Vagina (tissue), 2 donors: ENCODE measurements at places on chromosomes 13 and 19.

DNA sequence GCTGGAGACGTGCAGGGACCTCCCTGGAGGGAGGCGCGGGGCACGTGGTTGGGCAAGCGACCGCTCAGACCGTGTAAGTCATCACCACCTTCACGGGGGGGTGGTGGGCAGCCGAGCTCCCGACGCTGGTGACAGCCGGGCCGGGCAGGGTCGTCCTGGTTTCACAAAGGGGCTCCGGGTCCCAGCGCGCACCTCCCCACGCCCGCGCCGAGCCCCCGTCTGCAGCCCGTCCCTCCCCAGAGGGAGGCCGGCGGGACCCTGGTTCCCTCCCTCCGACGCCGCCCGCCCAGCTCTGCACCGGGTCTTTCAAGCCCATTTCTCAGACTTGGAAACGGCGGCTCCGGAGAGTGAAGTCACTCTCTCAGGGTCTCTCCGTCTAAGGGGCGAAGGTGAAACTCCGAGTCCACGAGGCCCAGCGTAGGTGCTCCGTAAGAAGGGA lies 729 bp upstream of the ARID3A start:
- no peak for DNase-seq

- no peak for DNase-seq
These were observed 124.4 kb downstream of the RNF17 start for GRCh38 chr13:24888291-24888931.

DNA sequence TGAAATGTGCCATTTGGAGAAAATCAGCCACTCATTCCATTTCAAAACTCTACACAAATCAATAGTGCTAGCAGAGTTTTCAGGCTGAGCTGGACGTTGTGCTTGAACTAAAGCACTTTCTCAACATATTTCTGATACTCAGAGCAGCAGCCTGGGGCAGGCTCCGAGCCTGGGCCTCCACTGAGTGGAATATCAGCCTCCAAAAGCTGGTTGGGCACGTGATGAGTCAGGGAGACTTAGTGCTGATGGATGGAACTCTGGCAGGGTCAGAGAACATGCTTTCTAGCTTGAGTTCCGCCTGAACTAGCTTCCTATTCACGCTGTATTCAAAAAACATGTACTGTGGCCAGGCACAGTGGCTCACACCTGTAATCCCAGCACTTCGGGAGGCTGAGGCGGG lies 85.8 kb upstream of the PCDH8 start:
- DNase-seq: no peak

GRCh38 chr13:22926748-22927400 lies 253.9 kb upstream of the SGCG start:
- no peak for DNase-seq

DNA sequence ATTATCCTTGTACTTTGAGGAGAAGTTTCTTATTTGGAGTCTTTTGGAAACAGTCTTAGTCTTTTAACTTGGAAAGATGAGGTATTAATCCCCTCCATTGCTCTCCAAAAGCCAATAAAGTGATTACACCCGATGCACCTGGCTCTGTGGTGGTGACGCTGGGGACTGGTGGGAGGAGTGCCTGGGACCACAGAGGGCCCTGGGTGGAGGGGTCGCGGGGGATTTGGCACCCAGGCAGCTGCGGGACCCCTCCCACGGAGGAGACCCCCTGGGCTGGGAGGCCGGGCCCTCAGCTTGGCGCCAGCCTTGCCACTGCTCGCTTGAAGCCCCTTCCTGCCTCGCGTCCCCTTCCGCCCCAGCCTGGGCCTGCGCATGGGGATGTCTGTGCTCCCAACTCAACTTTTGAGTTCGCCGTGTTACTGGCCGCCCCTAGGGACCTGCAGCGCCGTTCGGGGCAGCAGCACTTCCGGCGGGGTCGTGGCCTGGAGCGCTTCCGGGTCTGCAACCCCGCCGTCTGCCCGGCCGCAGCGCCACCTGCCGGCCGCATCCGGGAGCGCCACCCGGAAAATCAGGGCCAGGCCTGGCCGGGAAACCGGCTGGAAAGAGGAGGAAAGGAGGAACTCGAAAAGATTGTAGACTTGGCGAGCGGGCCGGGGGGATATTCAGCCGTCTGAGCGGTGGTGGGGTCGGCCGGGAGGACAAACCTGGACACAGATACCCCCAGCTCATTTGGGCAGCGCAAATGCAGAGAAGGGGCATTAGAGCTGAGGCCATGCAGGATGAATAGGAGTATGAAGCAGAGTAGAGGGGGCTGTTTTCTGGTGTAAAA lies 8.4 kb downstream of the PEAK3 start:
- no peak for DNase-seq

GRCh38 chr19:30530751-30531150 lies 158.6 kb downstream of the ZNF536 start:
- DNase-seq: no peak

DNA sequence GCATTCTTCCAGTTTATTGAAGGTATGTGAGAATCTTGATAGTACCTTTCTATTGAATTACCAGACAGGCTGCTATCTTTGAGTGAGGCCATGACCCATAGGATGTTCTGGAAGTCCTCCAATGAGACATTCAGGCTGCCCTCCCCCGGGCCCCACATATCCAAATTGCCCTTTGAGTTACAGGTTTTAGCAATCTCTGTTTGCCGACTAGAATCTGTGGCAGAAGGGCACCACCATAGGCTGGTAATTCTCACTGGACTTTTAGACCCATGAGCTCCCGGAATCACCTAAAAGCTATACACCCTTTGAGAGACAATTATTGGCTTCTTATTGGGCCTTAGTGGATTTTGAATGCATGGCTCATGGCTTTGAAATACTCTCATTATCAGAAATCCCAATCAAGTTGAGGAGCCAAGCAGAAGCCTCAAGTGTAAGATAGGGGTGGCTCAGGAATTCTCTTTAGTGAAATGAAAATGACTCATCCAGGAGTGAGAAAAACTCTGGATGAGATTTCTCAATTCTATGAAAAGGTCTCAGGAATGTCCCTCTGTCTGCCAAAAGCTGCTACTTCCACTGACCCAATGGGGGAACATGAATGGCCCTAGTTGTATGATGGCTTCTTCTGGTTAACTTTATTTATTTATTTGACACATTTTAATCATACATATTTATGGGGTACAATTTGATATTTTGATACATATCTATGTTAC lies 172.1 kb upstream of the CSNK1A1L start:
- DNase-seq: no peak

DNA sequence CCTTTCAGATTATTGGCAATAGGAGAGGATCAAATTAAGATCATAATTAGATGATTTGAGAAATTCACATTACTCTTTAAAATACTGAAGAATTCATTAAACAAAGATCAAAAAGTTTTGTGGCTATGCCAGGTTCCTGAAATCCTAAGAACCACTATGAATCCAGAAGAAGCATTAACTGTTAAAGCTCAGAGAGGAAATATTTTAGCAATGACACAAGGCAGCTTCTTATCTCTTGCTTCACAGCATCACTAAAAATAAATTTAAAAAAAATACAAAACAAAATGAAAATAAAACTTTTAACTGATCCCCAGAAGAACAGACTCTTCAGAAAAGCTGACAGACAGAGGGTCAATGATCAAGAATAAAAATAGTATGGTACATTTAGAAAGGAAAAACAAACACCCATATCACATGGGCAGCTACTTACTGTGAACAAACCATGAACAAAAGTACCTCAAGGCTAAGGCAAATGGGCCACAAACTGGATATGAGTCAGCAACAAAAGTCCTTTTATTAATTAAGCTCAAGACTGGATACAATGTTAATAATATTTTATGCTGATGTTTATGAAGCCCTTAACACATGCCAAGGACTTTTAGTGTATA lies 19.6 kb downstream of the RNF6 start:
- DNase-seq: no peak

DNA sequence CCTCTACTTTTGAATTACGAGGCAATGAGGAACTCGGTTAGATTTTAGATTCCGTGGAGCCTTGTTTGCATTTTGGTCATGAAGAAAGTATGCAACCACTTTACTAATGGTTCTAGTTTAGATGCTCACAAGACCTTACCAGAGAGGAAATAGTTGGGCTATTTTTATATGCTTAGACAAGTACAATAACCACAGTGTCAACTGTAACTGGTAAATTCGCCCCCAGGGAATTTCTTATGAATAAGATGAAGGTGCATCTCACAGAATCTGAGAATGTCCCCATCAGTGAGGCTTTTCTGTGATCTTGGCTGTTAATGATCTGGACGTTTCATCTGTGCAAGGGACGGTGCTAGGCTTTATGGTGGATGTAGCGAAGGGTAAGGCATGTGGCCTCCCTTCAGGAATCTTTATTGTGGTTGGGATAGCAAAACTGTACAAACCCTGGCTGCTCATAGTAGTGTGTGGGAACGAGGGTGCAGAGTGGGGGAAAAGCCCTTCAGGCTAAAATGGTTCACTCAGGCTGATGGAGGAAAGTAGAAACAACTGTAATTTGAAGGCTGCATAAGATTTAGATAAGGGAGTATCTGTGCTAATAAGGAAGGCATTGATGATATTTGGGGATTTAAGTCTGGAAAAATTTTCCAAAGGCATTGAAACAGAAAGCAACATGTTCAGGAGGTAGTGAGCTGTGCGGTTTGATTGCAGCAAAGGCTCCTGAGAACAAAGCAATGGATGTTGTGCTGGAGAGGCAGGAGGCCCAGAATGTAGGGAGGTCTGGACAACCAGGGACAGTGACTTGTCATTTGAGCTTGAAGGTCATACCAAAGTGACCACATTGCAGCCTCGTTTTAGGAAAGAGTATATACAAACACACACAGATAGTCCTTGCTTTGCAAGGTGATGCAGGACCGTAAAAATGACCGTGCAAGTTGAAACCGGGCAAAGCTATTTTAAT lies 28.4 kb downstream of the UBAC2 start:
- no peak for DNase-seq

- no peak for DNase-seq
These were observed 16.4 kb upstream of the ZNF331 start for GRCh38 chr19:53521373-53522202.

GRCh38 chr19:50022823-50023222 lies 2.3 kb downstream of the VRK3 start:
- DNase-seq: no peak

- no peak for DNase-seq
These were observed 18.6 kb upstream of the LAIR1 start for GRCh38 chr19:54383330-54383729.

DNA sequence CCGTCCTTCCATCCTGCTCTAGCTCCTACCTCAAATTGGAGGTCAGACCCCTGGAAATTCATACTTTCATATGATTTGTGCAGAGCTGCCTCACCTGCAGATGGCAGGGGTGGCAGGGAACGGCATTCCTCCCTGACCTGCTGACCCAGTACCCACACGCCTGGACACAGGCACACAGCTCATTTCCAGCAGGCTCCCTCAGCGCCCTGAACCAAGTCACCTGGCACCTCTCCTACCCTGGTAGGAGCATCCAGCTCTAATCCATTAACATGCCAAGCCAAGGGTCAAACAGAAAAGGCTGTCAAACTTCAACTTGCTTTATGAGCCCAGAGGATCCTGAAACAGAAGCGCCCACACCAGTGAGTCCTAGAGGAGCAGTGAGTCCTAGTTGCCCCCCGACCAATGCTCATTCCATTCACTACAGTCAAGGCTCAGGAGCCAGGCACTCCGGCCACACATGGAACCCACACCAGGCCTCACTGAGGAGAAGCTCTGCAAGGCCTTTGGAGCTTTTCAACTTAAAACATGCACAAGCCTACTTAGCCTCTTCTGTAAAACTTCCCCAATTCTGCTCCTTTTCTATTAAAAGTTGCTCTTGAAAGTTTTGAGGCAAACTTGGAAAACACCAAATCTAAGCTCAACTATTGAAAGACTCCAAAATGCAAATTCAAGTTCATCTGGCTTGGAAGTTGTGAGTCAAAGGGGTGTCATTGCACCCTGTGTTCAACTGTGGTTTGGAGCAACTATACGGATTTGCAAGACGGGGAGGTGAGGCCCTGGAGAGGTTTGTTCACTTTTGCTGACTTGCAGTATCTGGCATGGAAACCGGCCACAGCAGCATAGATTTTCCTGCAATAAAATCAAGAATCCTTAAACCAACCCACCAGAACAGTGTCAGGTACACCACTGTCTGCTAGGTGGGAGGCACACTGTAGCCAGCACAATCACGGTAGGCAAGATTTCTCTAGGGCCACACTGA lies 96.7 kb downstream of the CRYL1 start:
- DNase-seq: no peak

DNA sequence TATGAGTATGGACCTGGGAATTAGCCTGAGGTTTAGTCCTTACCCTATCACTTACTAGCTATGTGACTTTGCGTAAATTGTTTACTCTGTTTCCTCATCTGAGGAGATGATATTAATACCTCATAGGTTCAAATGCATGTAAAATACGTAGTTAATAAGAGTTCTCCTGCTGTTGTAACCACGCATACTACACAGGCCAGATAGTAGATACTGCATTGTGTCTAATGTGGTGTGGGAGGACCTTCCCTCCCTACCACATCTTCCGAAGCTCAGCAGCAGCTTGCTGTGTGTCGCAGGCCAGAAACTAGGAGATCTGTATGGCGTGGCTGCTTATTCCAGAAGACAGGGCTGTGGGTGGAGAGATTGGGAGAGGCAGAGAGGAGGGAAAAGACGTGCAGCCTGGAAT lies 23.0 kb downstream of the GTF2F2 start:
- DNase-seq: no peak

GRCh38 chr19:11196406-11197287 lies 698 bp downstream of the KANK2 start:
- no peak for DNase-seq

DNA sequence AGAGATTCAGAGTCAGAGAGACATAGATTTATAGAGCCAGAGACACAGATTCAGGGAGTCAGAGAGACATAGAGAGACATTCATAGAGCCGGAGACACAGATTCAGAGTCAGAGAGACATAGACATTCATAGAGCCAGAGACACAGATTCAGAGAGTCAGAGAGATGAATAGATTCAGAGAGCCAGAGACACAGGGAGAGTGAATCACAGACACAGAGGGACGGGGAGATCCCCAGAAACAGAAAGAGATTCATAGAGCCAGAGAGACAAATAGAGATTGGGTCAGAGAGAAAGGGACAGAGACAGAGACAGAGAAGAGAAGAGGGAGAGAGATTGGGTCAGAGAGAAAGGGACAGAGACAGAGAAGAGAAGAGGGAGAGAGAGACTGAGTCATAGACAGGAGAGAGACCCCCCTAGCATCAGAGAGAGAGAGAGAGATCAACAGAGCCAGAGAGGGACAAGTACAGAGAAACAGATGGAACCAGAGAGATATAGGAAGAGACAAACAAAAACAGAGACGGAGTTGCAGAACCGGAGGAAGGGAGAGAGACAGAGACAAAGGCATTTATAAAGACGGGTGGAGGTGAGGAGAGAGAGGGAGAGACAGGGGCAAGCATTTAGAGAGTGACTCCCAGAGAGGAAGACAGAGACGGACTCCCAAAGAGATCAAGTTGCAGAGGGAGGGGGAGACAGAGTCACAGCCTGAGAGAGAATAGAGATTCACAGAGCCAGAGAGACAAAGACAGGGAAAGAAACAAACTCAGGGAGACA lies 1.1 kb upstream of the PRKCG start:
- no peak for DNase-seq

GRCh38 chr13:30829145-30829832 lies 76.8 kb upstream of the MEDAG start:
- DNase-seq: no peak

- no peak for DNase-seq
These were observed 9.6 kb downstream of the C19orf25 start for GRCh38 chr19:1469255-1470054.
